Myometrial cell (primary cell): ENCODE measurements at places on chromosomes 11 and 22. TPM values are rescaled to one million over a fixed set of nuclear protein-coding genes. Genes with fewer than 3 reads are reported as not detected.

SPTY2D1 gene
- 10.6 and 13.5 TPM in 2 replicates for total RNA-seq

C22orf42 gene
- not detected in 2 replicates for total RNA-seq

COMT gene
- total RNA-seq, result 315 and 400 TPM in 2 replicates

TNNI2 gene
- not detected in 2 replicates for total RNA-seq

OR8B12 gene
- total RNA-seq, result not detected in 2 replicates

SCT gene
- total RNA-seq, result not detected in 2 replicates

KCNJ11 gene
- total RNA-seq, result not detected in 2 replicates
